NB4 (cell line): ENCODE measurements at places on chromosomes 4 and X.

DNA sequence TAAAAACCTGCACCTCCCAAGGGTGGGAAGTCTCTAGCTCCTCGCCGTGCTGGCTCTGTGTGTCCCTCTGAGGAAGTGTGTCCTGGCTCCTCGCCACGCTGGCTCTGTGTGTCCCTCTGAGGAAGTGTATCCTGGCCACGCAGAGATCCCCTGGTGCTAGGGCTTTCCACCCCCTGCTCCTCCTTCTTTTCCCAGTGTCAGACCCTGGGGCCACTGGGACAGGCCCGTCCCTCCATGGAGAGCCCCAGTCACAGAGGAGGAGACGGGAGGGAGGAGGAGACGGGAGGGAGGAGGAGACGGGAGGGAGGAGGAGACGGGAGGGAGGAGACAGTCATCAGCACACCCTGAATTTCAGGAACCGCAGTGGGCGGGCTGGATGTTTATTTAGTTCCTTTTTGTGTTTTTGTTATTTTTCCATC lies 53.8 kb upstream of the HGFAC start:
- peak; percentile 56 for DNase-seq

DNA sequence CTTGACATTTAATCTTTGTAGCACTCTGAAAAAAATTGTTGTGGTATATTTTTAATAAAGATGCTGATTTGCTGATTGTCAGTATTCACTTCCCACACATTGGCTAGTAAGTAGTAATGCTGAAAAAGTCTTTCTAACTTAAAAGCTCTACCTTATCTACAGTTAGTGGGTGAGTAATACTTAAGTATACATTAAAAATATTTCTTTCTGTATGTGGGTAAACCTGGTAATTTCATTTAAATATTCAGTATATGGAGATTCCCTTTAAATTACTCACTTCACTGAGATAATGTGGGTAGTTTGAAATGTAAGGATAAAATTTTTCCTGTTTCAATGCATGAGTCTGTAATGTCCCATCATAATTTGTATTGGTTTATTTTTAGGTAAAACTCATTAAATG lies 5.6 kb downstream of the TMEM33 start:
- DNase-seq: no peak

GRCh38 chr4:162456106-162456505 lies 292.3 kb upstream of the FSTL5 start:
- no peak for DNase-seq

DNA sequence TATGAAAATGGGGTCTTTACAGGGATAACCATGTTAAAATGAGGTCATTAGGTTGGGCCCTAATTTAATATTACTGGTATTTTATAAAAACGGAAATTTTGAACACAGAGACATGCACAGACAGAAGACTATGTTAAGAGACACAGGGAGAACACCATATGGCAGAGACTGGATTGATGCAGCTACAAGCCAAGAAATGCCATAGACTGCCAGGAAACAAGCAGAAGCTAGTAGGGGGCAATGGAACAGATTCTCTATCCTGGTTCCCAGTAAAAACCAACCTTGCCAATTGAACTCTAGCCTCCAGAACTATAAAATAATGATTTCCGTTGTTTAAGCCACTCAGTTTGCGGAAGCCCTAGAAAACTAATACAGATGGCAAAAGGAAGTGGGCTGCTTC lies 6.6 kb upstream of the GUF1 start:
- no peak for DNase-seq

GRCh38 chr4:98447648-98448047 lies 186.5 kb downstream of the RAP1GDS1 start:
- peak; percentile 54 for DNase-seq

DNA sequence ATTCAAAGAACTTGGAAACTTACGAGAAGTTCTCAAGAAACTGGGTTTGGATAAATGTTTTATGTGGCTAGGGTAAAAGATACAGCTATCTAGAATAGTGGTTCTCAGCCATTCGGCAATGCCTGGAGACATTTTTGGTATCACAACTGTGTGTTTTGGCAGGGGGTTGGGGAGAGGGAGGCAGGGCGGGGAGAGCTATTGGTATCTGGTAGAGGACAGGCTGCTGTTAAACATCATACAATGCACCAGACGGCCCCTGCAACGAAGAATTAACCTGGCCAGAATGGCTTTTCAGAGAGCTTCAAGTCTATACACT lies 50.8 kb upstream of the MND1 start:
- no peak for DNase-seq

- no peak for DNase-seq
Observed at GRCh38 chr4:142773505-142773904, 72.6 kb downstream of the INPP4B start.

DNA sequence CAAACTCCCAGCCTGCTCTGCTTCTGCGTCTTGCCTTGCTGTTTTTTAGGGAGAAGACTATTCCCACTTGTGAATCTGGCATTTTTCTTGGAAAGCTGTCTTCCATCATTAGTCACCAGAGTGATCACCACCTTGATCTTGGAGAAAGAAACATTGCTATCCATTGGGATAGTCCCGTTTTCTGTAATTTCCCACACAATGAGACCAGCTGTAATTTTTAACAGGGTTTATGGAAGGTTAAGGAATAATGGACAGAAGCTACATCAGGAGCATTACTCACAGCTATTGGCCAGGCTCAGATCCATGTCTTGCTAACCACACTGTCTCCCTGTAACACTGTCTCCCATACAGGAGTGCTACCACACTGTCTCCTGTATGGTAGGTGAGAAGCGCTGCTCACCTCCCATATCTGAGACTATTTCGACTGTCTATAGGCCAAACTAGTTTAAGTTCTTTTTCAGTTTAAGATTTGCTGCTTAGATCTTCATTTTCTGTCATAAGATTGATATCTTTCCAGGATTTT lies 523.0 kb downstream of the SPRY1 start:
- no peak for DNase-seq

DNA sequence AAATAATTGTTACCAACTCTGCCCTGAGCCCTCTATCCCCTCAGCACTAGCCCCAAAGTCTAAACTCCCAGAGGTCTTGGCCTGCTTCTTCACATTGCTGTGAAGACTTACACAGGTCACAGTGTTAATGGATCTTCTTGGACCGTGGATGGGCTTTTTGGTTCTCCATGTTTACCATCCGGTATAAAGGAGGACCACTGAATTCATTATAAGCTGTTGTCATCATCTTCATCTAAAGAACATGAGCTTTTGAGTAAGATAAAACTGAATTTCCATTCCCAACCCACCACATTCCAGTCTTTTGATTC lies 8.5 kb downstream of the NUDT11 start:
- no peak for DNase-seq

- no peak for DNase-seq
Observed at GRCh38 chrX:46922611-46923010, 10.4 kb downstream of the JADE3 start.

GRCh38 chr4:154911097-154911496 lies 130.0 kb downstream of the RBM46 start:
- DNase-seq: peak; percentile 1

- DNase-seq: no peak
Observed at GRCh38 chr4:37667197-37668100, 18.7 kb downstream of the RELL1 start.

DNA sequence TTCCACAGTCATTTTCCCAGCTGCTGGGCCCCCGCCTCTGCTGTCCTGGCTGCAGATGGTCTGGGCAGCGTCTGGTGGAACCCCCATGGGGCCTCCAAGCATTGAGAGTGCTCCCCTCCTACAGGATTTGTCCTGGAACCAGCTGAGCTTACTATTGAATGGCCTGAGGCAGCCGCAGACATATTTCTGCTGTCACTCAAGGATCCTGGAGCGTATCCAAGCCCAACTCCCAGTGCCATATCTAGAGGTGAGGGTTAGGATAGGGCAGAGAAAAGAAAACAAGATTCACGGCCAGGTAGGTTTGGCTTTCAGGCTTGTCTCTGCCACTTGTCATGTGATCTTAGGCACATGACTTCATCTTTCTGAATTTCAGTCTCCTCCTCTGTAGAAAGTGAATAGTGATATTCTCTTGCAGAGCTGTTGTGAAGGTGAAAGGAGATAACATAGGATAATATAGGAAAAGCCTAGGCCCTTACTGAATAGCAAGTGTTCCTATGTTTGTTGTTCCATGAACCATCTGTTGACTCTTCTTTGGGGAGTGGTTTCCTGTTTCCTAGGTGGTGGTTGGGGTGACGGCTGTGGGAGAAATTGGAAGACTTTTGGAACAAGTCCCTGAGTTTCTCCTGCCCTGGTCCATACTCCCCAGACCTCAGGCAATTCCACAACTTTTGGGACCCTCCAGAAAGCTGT lies 52.3 kb downstream of the SEPSECS start:
- no peak for DNase-seq

GRCh38 chrX:102154218-102154860 lies 1.4 kb downstream of the BEX5 start:
- DNase-seq: no peak

GRCh38 chrX:96771486-96771885 lies 86.8 kb downstream of the DIAPH2 start:
- DNase-seq: peak; percentile 26

GRCh38 chr4:171993247-171993646 lies 180.0 kb downstream of the GALNTL6 start:
- no peak for DNase-seq

DNA sequence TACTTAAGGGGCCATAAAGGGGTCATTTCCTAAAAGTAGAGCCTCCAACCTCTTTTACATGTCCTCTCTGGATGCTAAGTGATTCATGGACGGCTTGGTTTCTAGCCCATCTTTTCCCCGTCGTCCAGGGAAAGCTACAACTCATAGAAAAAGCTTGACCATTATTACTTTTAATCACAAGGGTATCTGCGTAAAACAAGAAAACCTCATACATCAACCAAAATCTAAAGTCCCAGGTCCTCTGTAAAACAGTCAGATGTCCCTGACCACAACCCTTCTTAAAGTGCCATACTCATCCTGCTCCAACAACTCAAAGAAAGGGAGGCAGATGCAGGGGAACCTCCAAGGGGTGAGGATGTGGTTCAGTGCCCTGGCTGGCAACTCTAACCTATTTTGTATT lies 29.6 kb downstream of the ADGRA3 start:
- DNase-seq: no peak

- no peak for DNase-seq
Observed at GRCh38 chr4:115215935-115216334, 102.5 kb upstream of the NDST4 start.

DNA sequence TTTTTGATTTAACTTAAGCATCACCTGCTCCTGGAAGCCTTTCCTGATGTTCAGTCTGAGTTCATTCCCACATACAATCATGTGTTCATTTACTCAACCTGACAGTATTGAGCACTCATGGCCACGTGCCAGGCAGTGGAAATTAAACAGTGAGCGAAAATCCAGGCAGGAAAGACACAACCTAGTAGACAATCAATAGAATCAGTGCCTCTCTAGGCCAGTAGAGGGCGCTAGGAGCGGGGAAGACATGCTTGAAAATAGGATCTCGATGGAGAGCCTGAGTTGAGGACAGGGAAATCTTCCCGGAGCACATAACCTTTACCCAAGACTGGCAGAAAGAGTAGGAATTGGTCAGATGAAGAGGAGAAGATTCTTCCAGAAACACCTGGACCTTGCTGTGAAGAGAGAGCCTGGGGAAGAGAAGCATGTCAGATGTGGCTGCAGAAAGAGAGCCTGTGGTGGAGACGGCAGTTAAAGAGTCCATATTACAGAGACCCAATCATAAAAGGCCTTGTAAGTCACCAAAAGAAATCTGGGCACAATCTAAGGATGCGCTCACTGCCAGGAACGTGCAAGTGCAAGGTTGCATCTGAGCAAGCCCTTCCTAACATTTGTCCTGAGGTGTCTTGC lies 103.5 kb downstream of the LDB2 start:
- peak; percentile 51 for DNase-seq
